WTC11 (cell line): ENCODE measurements at places on chromosomes 2 and 18.

DNA sequence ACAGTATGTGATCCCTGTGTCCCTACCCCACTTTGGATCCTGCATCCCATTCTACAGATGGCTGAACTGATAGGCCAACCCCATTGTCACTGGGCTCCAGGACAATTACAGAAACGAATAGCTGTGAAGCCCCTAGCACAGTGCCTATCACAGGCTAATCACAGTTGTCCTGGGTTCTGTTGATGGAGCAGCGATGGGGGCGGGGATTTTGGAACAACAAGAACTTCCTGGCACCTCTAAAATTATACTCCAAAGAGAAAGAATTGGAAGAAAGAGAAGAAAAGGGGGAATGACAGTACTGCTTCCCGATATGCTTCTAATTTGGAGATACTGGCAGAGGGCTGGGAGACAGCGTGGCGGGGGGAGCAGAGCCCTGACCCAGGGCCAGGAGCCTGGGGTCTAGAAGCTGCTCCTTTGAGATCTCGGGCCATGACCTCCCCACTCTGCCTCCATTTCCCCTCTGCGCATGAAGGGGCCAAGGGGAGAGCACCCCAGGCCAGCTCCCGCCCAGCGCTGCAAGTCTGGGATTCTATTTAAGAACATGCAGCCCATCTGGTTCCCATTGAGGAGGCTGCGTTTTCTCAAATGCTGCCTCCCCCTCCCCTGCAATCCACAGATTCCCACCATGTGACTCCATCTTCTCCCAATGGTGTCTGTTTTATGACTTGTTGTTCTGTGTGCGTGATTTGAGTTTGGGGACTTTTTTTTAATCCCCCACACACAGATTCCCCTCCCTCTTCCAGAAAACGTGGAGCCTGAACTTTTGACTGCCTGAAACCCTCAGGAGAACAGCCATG is 202.7 kb downstream of the CYP26B1 start:
- no peak for DNase-seq

- no peak for DNase-seq
Observed at GRCh38 chr2:128145651-128146050, 54.7 kb downstream of the UGGT1 start.

GRCh38 chr18:27695052-27695451 is 481.9 kb downstream of the CDH2 start:
- DNase-seq = peak; percentile 21

DNA sequence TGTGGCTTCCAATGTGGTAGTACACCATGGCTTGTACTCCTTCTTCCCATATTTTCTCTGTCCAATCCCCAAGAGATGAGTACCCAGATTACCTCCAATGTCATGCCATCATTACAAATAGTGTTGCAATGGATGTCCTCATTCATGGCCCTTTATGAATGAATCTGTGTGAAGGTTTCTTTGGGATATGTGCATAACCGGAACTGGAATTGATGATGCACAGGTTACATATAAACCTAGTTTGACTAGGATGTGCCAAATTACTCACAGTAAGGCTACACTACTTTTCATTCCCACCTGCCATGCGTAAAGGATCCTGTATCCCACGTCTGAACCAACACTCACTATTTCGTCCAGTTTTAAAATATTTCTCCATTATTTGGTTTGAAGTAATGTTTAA is 173.9 kb upstream of the CXCR4 start:
- no peak for DNase-seq
